Activated gamma-delta T cell treated with Interleukin-2 at 50 U/mL for 16 hours (primary cell): ENCODE measurements at places on chromosomes 11 and 22.
A peak's percentile ranks its signal among the peaks of the same experiment; 100 is the strongest.

DNA sequence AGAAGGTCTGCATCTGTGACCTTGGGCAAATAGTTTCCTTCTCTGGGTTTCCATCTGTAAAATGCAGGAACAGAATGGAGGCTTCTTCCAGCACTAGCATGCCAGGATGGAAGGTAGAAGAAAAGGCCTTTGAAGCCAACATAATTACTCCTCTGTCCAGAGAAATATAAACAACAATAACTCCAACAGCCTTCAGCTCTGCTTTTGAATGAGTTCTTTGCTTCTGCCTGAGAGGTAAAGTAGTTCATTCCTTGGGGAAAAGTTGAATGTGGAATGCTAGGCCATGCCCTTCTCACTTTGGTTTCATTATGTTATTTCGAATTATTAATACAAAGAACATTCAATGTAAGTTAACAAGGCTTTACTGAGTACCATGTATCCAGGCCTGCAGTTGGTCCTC lies 61.2 kb upstream of the BLID start:
- no peak for DNase-seq

DNA sequence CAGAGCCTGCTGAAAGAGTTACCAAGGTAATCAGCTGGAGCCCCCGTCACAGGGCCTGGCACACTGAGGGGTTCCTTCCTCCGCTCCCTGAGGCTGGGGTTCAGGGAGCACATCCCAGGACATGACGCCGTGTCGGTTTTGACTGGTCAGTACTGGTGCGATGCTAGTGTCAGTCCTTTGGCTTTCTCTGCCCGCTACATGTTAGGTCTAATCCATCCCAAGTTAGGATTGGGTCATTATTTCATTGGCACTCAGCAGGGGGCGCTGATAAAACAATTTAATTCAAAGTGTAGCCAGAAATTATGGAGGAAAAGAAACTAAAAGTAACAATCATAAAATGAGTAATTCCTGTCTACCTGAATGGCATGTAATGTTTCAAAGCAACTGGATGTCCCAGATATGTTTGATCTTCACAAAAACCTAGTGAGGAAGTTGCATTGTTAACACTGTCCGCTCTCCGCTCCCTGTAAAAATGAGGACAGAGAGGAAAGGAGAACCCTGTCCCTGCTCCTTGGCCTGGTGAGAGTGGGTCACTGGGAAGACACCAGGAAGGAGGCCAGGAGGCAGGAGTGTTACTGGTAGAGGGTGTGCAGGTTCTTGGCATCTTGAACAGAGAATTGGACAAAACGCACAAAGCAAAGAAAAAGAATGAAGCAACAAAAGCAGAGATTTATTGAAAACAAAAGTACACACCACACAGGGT lies 27.1 kb downstream of the TSKU start:
- no peak for DNase-seq

- DNase-seq, result no peak
These were observed 14.7 kb upstream of the IFT27 start for GRCh38 chr22:36790648-36791047.

DNA sequence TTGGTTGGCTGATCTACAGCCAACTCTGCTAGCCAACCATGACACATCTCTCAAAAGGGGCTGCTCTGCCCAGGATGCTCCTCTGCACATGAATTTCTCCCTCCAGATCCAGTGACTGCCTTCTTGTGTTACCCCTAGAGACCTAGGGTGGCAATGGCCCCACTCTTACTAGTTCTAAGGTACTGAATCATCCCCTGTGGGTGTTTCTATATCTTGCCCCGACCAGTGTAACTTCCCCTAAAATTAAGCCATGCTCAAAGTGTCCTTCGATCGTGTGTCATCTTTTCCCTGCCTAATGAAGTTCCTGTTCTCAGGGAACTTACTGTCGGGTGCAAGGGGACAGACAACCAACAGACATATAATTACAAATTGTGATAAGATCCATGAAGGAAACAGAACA lies 113.3 kb downstream of the FAM76B start:
- DNase-seq, result no peak

- DNase-seq, result peak; percentile 47
These were observed 375 bp downstream of the SLC25A1 start for GRCh38 chr22:19178065-19178656.

GRCh38 chr11:11186249-11186648 lies 166.8 kb downstream of the CSNK2A3 start:
- no peak for DNase-seq

DNA sequence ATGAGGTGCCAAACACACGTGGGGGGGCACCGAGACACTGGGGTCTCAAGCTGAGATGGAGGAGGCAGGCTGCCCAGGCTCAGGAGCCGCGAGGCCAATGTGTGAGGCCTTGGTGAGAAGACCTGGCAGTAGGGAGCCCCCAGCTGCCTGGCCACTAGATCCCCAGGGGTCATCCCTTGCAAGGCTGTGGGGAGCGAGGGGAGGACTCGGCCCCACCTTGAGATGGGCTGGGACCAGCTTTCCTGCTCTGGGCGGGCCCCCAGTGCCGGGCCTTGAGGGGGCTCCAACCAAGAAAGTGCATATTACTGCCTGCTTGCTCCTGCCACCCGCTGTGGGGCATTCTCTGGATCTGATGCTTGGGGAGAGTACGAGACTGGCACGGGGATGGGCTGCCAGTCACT lies 107.0 kb downstream of the CTTN start:
- DNase-seq, result no peak

DNA sequence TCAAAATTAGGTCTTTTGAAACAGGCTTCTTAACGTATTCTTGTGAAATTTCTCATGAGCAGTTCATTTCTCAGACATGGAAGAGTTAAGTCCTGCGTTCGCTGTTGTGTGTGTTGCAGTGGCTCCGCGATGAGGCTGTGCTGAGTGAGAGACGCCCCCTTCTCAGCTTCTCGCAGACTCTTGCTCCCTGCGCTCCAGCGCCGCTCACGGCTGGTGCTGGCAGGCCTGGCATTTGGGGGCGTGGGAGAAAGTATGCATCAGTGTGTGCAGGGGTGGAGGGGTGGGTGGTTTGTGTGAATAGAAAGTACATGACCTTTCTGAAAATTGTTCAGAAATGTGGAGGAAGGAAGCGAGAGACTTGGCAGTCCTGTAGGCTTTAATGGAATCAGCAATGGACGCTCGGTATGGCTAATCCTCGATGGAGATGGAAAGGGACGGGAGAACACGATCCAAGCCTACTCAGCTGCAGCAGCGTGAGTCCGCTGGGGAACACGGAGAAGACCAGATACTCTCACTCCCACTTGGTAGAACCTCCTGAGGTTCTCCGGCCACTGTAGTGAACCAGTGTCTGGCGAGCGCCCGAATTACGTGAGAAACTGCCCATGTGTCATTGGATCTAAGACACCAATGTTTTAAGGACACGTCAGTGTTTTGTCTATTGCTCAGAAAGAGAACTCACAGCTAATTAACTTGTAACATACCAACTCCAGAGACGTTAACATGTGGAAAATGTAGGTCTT lies 5.9 kb downstream of the TAB1 start:
- no peak for DNase-seq

GRCh38 chr11:46114961-46115360 lies 6.3 kb downstream of the PHF21A start:
- no peak for DNase-seq

GRCh38 chr11:1749395-1750351 lies 722 bp downstream of the IFITM10 start:
- no peak for DNase-seq

GRCh38 chr11:19740586-19740985 lies 27.9 kb downstream of the NAV2 start:
- no peak for DNase-seq

DNA sequence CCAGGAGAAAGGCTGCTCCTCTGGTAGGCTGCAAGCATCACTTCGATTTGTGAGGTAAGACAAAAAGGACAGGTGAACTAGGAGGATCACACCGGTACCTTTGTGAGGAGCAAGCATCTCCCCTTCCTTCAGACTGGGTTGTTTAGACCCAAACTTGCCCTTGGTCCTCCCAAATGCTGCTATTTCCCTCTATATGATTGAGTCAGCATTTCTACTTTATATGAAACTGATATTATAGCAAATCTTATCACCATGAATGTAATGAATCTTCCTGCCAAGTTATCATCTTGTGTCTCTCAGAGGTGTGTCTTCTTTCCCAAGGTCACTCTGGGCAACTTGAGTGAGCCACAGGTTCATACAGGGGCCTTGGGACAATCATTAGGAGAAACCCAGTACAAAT lies 61.0 kb downstream of the KIRREL3 start:
- DNase-seq, result no peak

DNA sequence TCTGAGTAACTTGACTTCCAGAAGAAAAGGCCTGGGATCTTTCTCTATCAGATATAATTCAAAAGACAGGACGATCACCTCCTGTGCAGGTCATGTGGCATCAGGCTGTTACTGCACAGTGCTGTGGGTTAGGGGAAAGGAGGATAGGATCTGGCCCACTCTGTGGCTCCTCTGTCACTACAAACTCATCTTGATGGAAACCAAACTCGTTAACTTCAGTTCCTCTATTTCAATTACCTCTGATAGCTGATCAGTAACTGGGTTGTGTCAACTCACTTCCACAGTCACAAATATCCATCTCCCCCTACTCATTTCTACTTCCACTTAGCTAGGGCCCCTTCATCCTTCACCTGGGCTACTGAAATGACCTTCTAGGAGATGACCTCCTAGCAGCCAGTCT lies 95.2 kb downstream of the RCN1 start:
- DNase-seq, result no peak

DNA sequence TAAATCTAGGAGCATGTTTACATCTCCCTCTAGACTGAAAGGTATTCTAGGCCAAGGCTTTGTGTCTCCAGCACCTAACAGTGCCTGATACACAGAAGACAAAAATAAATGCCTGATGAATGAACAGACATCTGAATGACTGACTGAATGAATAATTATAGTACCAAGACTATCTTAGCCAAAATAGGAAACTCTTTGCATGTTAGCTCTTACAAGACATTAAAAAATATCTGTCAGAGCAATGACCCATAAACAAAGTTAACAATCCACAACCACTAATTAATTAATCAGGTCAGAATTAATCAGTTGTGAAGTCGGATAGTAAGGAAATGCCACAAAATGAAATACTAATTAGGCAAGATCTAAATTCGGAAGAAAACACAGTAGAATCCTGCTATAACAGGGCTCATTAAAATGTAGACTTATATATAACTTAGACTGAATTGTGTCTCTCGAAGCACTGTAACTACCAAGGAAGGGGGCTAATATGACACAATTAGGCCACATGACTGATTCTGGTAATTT lies 45.5 kb upstream of the POU2AF2 start:
- no peak for DNase-seq

- DNase-seq, result no peak
These were observed 29.3 kb downstream of the CELF1 start for GRCh38 chr11:47523490-47524225.

DNA sequence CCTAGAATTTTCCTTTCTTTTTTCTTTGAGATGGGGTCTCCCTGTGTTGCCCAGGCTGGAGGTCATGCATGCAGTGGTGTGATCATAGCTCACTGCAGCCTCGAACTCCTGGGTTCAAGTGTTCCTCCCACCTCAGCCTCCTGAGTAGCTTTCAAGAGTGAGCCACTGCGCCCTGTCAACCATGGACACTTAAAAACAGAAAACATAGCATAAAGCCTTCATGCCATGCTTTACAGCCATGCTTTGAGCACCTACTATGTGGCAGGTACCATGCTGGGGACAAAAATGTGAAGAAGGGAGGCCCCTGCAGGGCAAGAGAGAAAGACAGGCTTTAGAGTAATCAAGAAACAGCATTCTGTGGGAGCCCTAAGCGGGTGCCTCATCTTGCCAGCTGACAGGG lies 13.7 kb upstream of the GNB1L start:
- peak; percentile 3 for DNase-seq

DNA sequence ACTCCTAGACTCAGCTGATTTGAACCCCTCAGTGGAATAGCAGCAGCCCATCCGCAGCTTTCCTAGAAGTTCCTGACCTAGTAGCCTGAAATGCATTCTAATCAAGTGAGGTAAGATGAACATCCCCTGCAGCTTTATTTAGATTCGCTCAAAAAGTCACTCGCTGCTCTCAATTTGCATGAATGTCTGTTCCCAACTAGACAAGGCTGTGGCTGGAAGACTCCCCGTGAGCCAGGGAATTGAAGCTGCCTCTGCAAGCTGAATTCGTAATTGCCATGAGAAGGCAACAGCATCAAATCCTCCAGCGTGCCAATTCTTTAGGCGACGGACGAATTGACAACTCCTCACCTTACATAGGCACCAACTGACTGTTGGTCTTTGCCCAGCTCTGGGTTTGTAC lies 17.1 kb upstream of the SCN3B start:
- no peak for DNase-seq

DNA sequence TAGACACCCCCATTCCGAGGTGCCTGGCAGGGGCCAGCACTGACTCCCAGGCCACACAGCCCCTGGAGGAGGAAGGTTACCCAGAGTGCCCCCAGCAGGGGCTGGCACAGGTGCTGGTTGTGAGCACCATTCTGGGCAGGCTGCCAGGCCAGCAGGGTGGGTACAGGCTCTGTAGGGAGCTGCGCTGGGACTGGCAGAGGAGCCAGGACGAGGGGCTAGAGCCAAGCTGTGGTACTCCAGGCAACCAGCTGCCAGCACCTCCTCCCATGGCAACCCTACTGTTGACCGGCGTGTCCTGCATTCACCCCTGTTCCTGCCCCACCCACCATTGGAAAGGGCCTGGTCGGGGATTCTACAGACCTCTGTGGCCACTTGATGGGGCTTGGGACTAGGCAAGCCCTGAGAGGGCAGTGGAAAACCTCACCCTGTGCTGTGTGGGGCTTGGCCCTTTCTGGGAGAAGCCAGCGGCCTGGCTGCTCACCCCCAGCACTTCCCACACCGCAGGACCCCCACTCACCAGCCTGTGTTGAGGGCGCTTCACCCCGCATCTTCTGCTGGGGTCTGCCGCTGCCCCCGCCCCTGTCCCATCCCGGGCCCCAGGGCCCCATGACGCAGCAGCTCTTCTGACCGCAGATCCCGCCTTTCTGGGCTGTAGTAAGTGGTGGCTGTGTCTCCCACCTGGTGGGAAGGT lies 1.9 kb downstream of the CLDN5 start:
- DNase-seq, result no peak

- DNase-seq, result no peak
These were observed 11.8 kb downstream of the PIM3 start for GRCh38 chr22:49972163-49973017.

- DNase-seq, result no peak
These were observed 92.9 kb downstream of the PTPRJ start for GRCh38 chr11:48073031-48073861.

DNA sequence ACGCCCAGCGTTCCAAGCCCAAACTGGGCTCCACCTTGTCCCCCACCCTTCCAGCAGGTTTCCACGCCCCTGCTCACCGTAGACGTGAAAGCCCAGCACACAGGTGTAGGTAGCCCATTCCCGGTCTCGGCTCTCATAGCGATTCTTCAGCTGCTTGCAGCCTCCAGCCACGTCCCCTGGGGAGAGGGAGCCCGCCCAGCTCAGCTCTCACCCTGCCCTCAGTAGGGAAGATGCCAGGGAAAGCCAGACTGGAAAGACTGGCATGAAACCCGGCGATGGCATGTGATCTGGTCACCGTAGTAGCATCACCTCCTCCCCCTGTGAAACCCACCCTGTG lies 1.4 kb upstream of the MTA2 start:
- DNase-seq, result no peak

GRCh38 chr22:41043722-41044121 lies 48.7 kb upstream of the EP300 start:
- DNase-seq, result no peak
